ENCODE measurements at places on chromosomes 12 and 14.

- no peak for DNase-seq
Measured at GRCh38 chr12:70002912-70003255, 177.9 kb downstream of the MYRFL start.

- no peak for DNase-seq
Measured at GRCh38 chr14:91281346-91281745, 36.8 kb upstream of the GPR68 start.

- DNase-seq = no peak
Measured at GRCh38 chr12:94266796-94267536, 118.6 kb downstream of the PLXNC1 start.

GRCh38 chr14:49586673-49587460, 687 bp upstream of the RPS29 start:
- DNase-seq = peak; percentile 27

DNA sequence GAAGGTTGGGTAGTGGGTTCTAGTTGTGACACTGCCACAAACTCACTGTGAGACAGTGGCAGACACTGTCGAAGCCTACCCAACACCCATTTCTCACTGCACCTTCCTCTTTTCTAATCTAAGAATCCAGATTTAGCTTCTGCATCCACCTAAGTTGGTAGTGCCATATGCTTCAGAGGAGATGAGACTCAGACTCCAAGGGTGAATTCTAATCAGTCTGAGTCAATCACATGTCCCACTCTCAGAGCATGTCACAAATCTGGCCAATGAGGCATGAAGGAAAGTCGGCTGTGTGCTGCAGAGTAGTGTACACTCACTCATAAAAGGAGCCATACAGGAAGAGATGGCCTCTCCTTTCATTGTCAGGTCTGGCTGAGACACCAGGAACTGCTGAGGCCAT, 102.1 kb upstream of the RAP1B start:
- no peak for DNase-seq

- no peak for DNase-seq
Measured at GRCh38 chr14:46369391-46369790, 282.2 kb downstream of the RPL10L start.

- DNase-seq = no peak
Measured at GRCh38 chr12:127899971-127900370, 367.0 kb upstream of the TMEM132C start.

DNA sequence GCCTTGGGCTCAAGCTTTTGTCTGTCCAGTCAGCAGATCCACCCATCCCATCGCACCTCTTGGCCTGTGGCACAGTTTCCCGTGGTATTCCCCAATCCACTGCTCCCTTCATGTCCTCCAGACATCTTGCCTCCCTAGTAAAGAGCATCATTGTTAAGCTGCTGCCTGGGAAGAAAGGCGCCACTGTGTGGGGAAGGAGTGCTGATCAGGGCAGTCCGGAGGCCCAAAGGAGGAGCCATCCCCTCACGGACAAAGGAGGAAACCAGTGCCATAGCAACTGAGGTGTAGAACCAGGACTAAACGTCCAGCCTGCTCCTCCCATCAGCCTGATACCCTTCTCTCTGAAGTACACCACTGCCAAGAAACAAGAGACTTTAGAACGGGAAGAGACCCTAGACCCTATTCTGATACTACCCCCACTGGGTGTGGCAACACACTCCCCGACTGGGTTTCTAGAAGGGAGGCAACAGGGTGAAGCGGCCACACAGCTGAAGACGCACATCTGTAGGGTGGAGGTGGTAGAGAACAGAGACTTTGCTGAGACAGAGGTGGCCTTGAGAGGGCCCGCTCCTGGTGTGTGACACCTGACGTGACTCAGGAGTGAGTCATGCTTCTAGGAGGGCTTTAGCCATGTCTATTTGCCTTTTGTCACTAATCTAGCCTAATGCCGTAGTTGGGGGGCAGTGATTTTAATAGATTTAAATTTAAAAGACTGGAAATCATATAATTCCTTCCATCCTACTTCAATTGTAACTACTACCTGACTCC, 185.0 kb downstream of the DPF3 start:
- no peak for DNase-seq

Data from stimulated activated CD4-positive, alpha-beta T cell treated with anti-CD3 and anti-CD28 coated beads, TNF-alpha, amount 100 ng/mL, for 1 hour (primary cell).